NCI-H1436 treated with DMSO at 0.1 percent for 48 hours (cell line): ENCODE measurements at places on chromosomes 11 and 22.

GRCh38 chr22:38296372-38296771, 20.9 kb downstream of the CSNK1E start:
- DNase-seq: no peak

DNA sequence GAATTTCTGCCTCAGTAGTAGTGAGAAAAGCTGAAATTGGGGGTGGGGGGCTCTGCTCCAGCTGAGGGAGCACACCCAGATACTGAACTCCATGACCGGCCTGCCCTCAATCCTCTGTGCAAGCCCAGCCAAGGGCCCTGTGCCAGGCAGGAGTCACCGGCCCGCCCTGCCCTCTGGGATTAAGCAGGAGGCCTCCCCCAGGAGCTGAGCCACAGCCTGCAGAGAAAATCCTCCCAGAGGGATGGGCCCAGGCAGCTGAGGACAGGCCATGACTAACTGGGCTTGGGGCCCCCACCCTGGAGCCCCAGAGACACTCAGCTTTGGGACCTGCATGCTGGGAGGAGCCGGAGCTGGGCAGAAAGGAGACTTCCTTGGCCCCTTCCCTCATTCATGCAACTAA, 48.8 kb downstream of the MN1 start:
- DNase-seq: no peak

- DNase-seq: no peak
These were observed 30.6 kb upstream of the ROBO3 start for GRCh38 chr11:124834526-124835180.

- DNase-seq: no peak
These were observed 122.6 kb upstream of the SORL1-AS1 start for GRCh38 chr11:121575250-121575962.

GRCh38 chr11:2703363-2704141, 3.8 kb upstream of the KCNQ1OT1 start:
- no peak for DNase-seq

- no peak for DNase-seq
These were observed 12.3 kb upstream of the DLAT start for GRCh38 chr11:112012874-112013273.

DNA sequence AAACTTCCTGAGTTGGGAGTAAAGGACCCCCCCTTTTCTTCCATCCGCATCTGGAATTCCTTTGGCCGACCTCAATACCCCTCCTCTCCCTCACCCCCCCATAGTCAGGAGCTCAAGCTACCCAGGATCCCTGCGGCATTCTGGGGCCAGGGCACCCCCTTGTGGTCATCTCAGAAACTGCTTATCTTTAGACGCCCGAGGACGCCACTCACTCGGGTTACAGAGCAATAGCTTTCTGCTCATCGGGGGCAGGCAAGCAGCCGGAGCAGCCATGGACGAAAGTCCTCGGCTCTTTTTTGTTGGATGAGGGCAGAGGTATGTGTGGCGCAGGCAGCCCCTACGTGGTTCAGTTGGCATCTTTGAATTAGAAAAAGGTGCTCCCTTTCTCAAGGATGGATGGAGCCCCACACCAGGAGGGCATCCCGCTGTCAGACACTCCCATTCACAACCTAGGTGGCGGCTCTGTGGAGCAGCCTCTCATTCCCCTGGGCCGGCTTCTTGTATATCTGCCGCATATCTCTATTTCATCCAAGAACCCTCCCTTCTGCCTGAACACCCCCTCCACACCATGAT, 2.3 kb downstream of the C1QTNF5 start:
- no peak for DNase-seq

- no peak for DNase-seq
These were observed 42.9 kb upstream of the DDI1 start for GRCh38 chr11:103993507-103993906.

GRCh38 chr22:36758792-36759271, 17.1 kb downstream of the IFT27 start:
- DNase-seq: no peak

DNA sequence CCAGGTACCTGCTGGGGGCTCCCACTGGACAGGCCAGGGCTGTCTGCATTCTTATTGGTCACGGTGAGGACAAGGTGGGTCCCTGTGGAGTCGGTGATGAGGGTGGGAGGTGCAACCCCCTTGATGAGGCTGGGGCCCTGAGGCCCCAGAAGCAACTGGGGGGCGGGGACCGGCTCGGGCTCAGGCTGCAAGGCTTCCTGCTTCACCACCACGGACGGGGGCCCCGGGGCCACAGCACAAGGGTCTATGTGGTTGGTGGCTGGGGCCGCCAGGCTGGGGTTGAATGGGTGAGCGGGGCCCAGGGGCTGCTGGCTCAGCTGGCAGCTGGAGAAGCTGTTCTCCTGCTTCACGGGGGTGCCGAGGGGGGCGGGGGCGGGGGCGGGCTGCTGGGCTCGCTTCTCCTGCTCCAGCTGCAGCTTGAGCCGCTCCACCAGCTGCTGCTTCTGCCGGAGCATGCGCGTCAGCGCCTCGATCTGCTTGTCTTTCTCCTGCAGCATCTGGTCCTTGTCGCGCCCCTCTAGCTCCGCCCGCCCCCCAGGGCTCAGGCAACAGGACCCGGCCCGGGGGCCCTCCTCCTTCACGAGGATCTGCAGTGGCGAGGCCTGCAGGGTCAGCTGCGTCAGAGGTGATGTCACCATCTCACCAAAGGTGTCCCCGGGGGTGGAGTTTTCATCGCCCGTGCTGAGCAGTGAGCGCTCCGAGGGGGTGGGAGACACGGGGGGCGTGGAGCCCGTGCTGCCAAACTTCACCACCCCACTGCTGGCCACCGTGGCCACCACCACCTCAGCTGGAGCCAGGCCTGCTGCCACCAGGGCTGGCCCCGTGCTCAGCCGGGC, 48.2 kb downstream of the SGSM3 start:
- no peak for DNase-seq

GRCh38 chr11:11400635-11401232, 47.7 kb upstream of the CSNK2A3 start:
- no peak for DNase-seq
